ENCODE measurements at places on chromosomes 12 and 14.
A peak's percentile ranks its signal among the peaks of the same experiment; 100 is the strongest.

DNA sequence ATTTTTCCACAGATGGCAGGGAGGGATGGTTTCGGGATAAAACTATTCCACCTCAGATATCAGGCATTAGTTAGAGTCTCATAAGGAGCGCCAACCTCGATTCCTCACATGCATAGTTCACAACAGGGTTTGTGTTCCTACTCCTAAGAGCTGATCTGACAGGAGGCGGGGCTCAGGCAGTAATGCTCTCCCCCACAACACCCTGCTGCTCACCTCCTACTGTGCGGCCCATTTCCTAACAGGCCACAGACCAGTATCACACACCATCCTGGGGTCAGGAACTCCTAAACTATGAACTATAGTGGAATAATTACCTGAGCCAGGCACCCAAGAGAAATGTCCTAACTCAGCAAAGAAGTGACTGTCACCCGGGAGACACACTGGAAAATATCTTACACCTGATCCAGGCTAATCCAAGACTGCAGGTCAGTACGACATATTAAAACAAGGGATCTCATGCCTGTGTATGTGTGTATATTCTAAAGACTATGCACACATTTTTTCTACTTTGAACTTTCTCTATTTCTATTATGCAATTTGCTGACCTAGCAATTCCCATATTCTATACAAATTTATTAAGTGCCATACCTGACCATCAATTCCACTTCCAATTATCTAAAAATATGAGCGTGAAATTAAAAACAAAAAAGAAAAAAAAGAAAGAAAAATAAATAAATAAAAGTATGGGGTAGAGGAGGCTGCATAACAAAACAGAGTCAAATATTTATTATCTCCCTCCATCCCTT, 4.7 kb downstream of the NAA25 start:
- no peak for DNase-seq

DNA sequence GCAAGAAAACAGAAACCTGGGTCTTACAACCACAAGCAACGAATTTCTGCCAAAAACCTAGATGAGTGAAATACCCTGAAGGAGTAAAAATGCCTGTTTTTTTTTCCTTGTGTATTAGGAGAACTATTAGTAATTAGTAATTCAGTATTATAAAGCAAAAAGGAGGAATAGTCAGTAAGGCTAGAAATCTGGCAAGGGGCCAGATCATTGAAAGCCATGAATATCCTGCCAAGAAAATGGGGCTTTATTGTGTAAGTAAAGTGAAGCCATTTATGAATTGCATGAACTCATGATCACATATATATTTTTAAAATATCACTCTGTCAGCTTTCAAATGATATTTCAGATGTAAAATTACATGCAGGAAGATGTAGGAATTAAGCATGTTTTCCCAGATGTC, 57.9 kb downstream of the TXNDC16 start:
- no peak for DNase-seq

DNA sequence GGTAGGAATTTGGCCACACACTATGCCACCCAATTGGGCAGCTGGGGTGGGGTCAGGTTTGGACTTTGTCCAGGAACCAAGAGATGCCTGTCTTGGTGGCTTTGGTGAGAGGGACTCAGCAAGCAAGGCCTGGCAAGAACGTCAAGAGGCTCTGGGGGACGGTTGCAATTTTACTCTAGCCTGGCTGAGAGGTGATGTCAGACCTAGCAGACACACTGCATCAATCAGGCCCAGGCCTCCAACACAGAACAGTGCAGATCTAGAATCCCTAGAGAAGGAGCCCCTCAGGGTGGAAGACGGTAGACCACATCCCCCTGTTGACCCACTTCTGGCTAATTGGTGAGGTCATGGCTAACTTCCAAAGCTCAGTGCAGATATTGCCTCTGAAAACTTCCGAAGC, 1.6 kb upstream of the UNC119B start:
- no peak for DNase-seq

GRCh38 chr12:89651192-89651591, 57.4 kb downstream of the ATP2B1 start:
- no peak for DNase-seq

DNA sequence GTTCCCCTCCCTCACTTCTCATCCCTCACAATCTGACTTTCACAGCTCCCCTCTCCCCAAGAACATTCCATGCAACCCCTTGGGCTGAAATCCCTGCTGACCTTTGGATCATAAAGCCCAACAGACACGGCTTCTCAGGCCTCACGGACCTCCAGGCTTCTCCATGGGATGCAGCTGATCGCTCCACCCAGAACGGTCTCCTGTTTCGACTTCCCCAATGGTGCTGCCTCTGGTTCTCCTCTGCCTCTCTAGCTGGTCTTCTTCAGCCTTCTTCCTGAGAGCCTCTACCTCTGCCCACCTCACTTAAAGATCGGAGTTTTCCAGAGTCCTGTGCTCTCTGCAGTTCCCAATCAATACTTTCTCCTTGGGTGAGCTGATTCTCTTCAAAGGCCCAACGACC, 17.8 kb upstream of the PRMT8 start:
- no peak for DNase-seq

GRCh38 chr12:12201274-12201758, 65.5 kb downstream of the LRP6 start:
- DNase-seq, result peak; percentile 17

DNA sequence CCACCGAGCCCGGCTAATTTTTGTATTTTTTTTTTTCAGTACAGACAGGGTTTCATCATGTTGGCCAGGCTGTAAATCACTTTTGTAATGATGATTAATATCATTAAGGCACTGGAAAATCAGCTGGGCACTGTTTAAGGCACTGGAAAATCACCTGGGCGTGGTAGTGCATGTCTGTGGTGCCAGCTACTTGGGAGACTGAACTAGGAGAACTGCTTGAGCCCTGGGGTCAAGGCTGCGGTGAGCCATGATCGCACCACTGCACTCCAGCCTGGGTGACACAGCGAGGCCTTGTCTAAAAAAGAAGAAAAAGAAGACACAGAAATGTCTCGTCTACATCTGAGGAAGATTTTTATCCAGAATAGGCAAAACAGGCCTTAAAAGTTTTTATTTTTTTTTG, 12.7 kb downstream of the SLC11A2 start:
- DNase-seq, result no peak

DNA sequence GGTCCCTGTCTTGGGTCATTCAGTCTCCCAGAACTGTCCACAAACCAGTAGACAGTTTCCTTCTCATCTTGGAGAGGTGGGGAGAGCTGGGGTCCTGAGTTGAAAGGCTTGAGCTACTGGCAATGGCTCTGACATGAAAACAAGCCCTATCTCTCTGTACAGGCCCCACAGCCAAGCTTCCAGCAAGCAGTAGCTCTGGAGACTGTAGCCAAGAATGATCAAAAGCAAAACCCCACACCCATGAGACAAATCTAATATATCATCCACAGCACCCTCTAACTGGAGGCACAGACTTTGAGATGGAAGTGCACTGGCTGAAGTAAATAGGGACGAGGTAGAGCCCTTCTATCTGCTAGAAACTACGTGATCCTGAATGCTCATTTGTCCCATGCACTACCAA, 40.9 kb downstream of the RERG start:
- DNase-seq, result no peak

- no peak for DNase-seq
These were observed 474.1 kb downstream of the ETNK1 start for GRCh38 chr12:23099104-23099503.

- DNase-seq, result no peak
These were observed 9.4 kb downstream of the DUSP16 start for GRCh38 chr12:12553208-12553785.

DNA sequence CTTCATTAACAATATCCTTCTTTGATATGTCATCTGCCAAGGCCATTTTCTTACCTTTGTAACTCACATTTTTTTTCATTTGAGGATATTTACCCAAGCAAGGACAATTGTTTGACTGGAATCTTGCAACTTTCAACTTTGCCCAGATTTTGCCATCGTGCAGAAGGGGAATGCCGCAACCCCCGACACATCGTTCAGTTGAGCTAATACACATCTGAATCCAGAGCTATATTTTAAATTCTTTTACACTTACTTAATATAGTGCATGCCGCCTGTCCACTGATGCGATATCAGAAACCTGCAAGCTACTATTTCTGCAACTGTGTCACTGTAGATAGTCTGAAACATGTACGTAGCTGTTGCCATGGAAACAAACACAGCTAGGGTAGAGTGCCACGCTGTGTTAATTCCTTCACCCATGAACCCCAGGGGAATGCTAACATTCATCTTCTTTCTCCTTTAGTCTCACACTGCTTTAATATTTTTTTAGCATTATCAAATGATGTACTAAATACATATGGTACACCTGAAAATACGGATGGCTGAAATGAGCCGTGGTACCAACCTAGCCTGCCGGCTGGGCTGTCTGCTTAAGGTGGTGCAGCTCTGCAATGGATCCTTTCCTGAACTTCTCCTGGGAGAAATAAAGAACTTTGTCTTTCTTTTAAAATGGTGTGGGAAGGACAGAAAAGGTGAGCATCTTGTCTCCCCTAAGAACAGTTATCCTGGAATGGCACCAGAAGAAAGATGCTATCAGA, 77.0 kb upstream of the FOXN3 start:
- no peak for DNase-seq
